Hindlimb muscle (tissue), 1 donor: ENCODE measurements at places on chromosomes 2 and 18.

GRCh38 chr2:68466778-68467076 is 367 bp downstream of the FBXO48 start:
- DNase-seq = no peak

DNA sequence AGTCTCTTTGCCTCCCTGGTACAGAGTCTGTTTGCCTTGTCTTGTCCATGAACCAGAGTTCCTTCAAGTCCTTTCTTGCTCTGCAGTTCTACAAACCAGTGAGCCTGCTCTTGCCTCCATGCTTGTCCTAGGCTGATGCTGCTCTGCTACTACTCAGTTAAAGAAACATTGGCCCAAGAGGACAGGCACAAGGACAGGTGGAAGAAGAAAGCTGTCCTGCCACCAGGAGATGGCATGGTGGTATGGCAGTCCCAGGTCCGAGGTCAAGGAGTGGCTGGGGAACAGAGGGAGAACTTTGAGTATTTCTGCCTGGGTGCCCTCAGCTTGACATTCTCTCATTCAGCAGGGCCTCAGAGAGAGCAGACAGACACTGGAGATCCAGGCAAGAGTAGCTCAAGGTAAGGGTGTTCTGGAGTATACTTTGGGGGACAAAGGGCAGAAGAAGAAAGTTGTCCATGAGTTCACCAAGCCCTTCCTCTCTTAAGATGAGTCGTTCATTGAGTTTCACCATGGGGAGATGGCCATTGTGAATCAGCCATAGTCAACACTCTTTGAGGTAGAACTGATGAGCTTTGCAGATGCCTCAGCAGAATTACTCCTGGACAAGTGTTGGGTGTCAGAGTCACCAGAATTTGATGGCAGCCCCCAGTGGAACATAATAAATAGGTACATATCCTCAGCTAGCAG is 20.4 kb downstream of the TTC32 start:
- no peak for DNase-seq

DNA sequence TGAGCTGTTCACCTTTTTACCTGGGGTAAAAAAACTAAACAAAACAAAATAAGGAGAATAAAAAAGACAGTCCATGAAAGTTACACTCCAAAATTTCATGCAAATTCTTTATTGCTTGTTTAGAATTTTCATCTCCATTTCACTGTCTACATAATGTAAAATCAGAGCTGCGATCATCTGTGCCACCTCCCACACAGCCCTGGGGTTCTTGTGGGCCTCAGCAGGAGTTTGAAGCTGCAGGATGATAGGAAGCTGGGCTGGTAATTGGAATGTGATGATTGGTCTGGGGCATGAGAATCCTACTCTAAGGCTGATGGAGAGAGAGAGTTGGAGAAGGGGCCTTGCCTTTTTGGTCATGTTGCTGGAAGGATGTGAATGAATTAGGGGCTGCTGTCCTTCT is 4.2 kb upstream of the LHCGR start:
- no peak for DNase-seq

GRCh38 chr2:128597121-128597762 is 278.6 kb upstream of the HS6ST1 start:
- no peak for DNase-seq

DNA sequence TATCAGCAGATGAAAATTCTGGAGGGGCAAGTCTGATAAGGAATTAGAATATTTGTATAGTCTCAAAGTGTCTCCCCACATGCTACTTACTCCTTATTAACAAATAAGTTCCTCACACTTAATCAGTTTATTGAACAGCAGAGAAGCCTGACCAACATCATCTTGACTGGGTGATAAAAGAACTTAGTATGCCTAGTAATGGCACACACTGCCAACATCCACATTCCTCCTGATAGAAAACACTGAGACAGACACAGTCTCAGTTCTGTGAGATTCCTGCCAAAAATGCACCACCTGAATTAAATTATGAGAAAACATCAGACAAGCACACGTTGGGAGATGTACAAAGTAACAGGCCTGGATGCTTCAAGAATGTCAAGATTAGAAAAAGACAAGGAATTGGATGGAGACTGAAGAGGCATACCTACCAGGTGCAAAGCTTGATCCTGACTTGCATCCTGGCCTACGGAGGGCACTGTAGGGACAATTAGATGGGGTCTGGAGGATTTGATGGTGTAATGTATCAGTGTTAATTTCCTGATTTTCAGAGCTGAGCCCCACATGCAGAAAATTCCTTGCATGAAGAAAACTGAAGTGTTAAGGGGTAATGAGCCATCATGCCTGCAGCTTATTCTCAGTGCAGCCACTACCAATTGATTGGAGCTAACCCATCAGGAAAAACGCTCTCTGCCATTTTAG is 200.4 kb upstream of the SH3BP4 start:
- no peak for DNase-seq

- no peak for DNase-seq
Measured at GRCh38 chr18:23995180-23995579, 19.4 kb upstream of the TTC39C start.

- no peak for DNase-seq
Measured at GRCh38 chr2:67304300-67304890, 92.7 kb upstream of the ETAA1 start.

GRCh38 chr2:149038442-149039212 is at the start of gene LYPD6B:
LYPD6B (plus strand) TSS chr2:149038699; CDS start chr2:149130949, 92,250 bp downstream.
- DNase-seq = no peak
